ENCODE measurements at places on chromosomes 7 and 10.

DNA sequence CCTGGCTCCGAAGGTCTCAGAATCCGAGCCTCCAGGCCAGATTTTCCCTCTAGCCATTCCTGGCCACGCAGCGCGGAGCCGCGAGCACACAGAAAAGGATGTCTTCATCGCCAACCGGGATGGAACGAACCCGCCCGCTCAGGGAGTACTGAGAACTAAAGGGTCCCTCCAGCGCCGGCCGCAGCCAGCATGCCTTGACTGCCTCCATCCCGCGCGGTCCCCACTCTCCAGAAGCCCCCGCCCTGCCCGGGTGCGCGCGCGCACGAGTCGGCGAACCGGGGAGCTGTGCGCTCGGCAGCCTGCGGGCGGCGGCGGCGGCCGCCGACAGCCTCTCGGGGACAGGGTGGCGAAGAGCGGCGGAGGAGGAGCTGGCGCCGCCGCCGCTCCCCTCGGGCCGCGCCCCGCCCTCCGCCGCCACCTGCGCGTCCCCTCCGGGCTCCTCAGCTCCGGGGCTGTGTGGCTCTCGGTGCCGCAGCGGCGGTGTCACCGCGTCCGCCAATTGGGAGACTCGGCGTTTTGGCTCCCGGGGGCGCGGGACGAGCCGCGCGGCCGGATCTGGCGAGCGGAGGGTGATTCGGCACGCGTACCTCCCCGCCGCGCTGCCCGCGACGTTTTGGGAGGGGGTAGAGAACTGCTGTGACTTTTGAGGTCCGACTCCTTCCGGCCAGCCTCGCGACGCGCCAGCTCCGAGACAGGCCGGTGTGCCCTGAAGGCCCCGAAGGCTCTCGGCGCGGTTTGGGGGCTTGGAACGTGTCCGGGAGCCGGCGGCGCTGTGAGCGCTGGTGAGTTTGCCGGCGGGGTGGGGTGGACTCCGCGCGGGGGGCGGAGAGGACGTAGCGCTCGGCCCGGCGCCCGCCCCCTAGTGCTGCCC, 453 bp upstream of the GALNT17 start:
- no peak for DNase-seq

GRCh38 chr10:102358712-102359382, 36.7 kb upstream of the NFKB2 start:
- DNase-seq = no peak

- DNase-seq = no peak
Observed at GRCh38 chr7:99562832-99563231, 4.4 kb downstream of the ZNF655 start.

DNA sequence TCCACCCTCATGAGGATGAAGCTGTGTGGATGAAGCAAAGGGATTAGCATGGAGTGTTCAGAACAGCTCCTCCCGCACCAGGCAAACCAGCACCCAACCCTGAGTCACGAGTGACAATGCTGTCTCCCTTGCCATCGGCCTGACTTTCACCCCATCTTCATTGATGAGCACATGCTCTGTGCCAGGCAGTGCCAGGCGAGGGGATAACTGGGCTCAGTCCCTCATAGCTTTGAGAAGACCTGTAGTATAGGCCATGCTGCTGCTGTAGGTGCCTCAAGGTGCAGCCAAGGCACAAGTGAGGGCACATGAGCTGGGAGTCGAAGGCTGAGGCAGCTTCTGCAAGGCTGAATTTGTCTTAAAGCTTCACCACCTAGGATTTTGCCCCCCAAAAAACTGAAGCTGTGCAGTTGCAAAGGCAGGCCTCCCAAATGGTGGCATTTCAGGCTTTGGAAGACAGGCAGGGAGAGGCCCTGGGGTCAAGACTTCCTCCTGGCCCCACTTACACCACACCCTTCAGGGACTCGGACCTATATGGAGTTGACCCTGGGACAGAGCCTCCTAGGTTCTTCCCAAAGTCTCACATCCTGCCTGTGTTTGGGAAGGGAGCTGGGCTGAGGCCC, 54.2 kb upstream of the GDF10 start:
- DNase-seq = no peak

GRCh38 chr7:8724080-8724718, 290.8 kb downstream of the NXPH1 start:
- DNase-seq = peak; percentile 72

GRCh38 chr7:50208378-50208982, 96.0 kb upstream of the IKZF1 start:
- DNase-seq = no peak

DNA sequence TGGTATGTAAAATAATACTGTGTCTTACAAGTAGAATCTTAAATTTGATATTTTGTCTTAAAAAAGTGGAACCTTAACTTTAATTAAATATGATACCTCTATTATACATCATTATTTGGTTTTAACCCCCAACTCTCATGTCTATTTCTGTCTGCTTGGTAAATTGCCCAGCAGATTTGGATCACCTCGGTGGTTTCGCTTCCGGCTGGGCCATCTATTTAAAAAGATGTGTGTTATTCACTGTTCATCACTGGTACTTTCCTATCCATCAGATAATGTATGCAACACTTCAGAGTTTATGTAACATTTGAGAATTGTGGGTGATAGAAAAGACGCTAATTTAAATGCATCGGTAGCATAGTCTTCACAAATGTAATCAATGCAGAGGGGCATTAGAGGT, 119.7 kb downstream of the SND1 start:
- DNase-seq = no peak

DNA sequence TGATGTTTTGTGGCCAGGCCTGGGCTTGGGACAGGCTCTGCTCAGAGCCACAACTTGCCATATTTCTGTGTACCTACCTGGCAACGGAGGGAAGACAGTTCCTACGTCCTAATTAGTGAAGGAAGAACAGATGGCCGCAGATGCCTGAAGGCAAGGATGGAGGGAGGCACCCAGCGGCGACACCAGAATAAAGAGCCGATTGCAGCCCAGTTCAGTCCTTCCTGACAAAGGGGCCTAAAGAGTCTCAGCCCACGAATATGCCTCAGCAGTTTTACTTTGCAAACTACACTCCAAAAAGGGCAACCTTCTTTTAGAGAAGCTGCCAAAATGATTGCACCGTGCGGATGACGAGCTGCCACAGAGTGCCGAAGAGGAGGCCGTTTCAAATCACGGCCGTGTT, 585.8 kb downstream of the GLRX3 start:
- no peak for DNase-seq

DNA sequence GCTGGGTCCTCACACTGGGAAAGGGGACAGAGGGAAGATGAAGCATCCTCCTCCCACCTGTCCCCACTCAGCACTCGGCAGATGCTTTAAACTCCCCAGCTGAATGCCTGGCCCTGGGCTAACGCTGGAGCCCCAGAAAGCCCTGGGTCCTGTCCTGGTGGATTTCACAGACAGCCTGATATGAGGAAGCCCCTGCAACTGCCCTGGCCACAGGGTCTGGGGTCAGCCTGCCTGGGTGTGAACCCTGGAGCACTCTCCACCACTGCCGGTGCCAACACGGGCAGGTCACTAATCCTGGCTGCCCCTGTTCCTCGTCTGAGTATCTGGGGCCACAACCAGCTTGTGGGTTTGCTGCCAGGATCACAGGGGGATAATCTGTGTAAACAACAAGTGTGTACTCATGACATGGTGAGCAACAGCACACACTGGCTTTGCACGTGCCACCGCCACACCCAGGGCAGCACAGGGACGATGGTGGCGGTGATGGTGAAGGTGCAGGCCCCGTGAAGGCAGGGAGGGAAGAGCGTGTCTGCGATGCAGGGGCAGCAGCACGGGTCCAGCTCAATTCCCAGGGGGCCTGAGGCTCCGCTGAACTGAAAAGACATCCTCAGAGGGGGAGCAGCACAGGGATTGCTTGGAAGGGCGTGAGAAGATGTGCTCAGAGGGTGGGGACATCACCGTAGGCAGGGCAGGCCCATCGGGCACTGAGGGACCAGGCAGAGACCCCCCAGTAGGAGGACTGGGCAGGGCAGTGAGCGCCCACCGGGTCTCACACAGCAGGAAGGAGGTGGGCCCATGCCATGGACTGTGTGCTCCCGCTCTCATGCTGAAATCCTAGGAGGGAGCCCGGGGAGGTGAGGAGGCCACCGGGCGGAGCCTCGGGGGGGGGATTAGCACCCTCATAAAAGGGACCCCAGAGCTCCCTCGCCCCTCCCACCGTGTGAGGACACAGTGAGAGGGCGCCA, 238.7 kb downstream of the MAD1L1 start:
- DNase-seq = no peak

- no peak for DNase-seq
Observed at GRCh38 chr10:88115968-88116367, 252.5 kb downstream of the PTEN start.

DNA sequence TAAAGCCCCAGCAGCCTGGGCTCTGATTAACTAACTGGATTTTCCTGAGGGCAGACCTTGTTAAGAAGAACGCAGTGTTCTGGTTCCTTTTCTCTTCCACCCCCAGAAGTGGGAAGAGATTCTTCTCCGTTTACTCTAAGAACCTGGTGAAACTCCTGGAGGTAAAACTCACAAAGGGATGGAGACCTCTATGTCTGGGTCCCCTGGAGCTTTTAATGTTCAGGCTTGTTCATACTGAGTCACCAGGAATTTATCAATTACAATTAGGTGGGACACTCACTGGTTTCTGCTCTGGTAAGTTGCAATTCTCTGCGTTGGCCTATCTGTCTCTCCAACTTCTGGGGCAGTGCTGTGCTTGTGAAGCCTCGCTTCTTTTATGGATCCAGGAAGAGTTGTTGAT, 73.3 kb upstream of the CACNB2 start:
- no peak for DNase-seq

DNA sequence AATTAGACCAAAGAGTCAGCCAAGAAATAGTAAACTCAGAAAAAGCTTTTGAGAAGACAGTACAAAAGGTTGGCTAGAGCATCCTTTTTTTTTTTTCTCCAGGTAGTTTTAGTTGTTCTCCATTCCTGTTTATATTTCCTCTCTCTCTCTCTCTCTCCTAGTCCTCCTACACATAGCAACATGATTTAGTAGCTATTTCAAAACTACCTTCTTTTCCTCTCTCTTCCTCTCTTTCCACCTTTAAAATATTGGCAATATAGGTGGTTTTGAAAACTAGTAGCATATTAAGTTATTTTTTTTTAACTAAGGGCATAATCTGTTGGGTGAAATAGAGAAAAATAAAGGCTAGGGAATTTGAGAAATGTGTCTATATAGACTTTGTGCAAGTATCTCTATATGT, 5.0 kb downstream of the SKIDA1 start:
- no peak for DNase-seq

GRCh38 chr7:816751-817671, 15.3 kb upstream of the SUN1 start:
- no peak for DNase-seq

- DNase-seq = no peak
Observed at GRCh38 chr10:117860135-117860534, 186.6 kb downstream of the RAB11FIP2 start.

DNA sequence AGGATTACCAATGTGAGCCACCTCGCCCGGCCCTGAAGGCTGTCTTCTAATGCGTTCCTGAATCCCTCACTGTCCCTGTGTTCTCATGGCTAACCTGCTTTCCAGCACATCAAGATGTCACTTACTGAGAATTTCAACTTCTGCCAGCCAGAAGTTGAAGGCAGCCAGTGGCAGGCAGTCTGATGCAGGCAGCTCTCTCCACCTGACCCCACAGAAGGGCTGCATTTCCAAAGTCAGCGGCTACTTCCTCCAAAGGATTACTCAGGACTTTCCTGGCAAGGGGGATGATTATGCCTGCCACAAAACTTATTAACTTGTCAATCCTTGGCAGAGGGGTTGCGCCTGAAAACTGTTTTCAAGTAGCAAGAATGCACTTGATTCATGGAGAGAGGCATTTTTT, 1219.4 kb downstream of the TYW1 start:
- DNase-seq = peak; percentile 23

- DNase-seq = peak; percentile 30
Observed at GRCh38 chr10:132142396-132143161, 44.2 kb upstream of the DPYSL4 start.

DNA sequence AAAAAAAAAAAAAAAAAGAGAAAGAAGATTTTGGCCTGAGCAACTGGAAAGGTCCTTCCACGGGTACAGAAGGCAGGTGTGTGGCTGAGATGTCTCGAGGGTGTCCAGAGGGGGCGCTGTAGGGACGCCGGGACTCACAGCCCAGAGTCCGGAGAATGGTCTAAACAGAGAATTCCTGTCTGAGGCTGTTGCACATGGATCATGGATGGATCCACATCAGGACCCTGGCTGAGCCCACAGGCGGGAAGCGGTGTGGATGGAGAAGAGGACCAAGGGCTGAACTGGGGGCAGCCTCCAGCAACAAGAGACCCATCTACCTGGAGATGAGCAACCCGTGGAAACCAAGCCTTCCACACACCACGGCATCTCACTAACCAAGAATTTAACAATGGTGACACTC, 55.0 kb downstream of the PKD1L1 start:
- no peak for DNase-seq

DNA sequence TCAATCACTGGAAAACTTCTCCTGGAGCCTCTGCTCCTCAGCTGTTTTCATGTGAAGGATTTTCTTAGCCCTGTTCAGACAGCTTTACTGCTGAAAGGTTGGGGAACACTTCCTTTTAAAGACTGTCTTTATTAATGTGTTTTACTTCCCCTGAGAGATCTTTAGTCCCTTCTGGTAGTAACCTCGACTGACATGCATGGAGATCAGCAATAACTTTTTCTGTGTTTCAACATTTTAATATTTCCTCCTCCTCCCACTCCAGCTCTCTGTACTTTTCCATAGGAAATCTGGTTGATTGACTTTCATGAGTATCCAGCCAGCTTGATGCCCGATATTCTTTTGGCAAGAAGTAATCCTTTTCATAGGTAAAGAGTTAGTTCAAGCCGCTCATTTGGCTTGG, 62.7 kb upstream of the STRIP2 start:
- DNase-seq = no peak

GRCh38 chr10:50497758-50498157, 126.0 kb downstream of the SGMS1 start:
- DNase-seq = no peak

DNA sequence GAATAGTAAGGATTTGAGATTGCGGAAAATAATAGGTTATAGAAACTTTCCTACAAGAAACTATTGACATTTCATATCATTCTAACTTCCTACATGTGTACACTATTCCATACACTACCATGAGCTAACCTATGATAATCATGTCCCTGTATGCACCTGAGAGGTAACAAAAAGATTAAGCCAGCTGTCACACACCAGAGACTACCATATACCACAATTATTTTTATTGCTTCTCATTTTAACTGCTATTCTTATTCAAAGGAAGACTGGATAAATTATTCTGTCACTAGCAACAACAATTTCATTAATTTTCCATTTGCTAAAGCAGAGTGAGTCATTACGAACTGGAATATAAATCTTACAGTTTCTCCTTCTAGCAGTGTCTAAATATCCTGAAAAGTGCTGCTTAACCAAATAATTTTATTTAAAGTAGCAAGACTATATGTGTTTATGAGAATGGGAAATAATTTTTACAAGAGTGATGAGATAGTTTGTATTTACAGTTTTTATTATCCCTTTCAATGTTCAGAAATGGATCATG, 235.6 kb upstream of the DKK1 start:
- no peak for DNase-seq

All from pons (tissue), 1 donor.